Naive thymus-derived CD4-positive, alpha-beta T cell (primary cell): ENCODE measurements at places on chromosomes 6 and 20. TPM values are rescaled to one million over a fixed set of nuclear protein-coding genes. Genes with fewer than 3 reads are reported as not detected.

The FAM50B gene
- polyA plus RNA-seq, result 22.9 TPM

The LAMA5 gene
- polyA plus RNA-seq, result not detected

The LY86 gene
- 5.4 TPM for polyA plus RNA-seq

The SCRT2 gene
- polyA plus RNA-seq, result not detected

The ERGIC3 gene
- 135 TPM for polyA plus RNA-seq

The FILIP1 gene
- polyA plus RNA-seq, result 0.15 TPM

The MOXD1 gene
- polyA plus RNA-seq, result not detected

The TNXB gene
- not detected for polyA plus RNA-seq

The VAPB gene
- polyA plus RNA-seq, result 24.3 TPM

The SMPDL3A gene
- polyA plus RNA-seq, result not detected

The NKX2-4 gene
- not detected for polyA plus RNA-seq

The GPX5 gene
- polyA plus RNA-seq, result not detected

GRCh38 chr6:163789199-163789810, 374.8 kb downstream of the QKI start:
- DNase-seq, result no peak
- H3K36me3 ChIP-seq, result no peaks in the 10 kb centered on the region
- no peaks in the 10 kb centered on the region for H3K4me1 ChIP-seq

- H3K36me3 ChIP-seq, result no peaks in the 10 kb centered on the region
- H3K27ac ChIP-seq, result no peak overlapping the region
- DNase-seq, result no peak
- H3K27me3 ChIP-seq, result no peaks in the 10 kb centered on the region
- no peak overlapping the region for H3K4me3 ChIP-seq
- H3K4me1 ChIP-seq, result no peaks in the 10 kb centered on the region
Measured at GRCh38 chr6:169026175-169026574, 227.5 kb downstream of the THBS2 start.

DNA sequence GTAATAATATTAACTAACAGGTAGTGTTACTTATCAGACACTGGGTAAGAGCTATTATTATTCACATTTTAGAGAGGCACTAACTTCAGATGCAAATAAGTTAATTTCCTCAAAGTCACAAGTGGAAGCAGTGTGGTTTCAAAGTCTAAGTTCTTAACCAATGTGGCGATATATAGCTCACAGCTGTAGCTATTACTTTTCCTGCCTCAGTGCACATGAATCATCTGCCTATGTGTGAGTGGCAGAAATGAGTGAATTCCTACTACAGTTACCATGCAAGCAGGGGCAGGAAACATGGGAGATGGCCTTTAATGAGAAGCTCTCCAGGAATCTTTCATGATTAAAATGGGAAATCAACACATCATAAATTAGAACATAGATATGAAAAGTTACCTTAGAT, 126.2 kb upstream of the EYA4 start:
- no peak overlapping the region for H3K4me3 ChIP-seq
- no peaks in the 10 kb centered on the region for H3K4me1 ChIP-seq
- H3K27ac ChIP-seq, result no peak overlapping the region
- no peak for DNase-seq
- H3K36me3 ChIP-seq, result no peaks in the 10 kb centered on the region
- no peaks in the 10 kb centered on the region for H3K27me3 ChIP-seq

- no peaks in the 10 kb centered on the region for H3K27me3 ChIP-seq
- H3K4me3 ChIP-seq, result no peak overlapping the region
- H3K36me3 ChIP-seq, result no peaks in the 10 kb centered on the region
Measured at GRCh38 chr6:16403831-16404230, 165.4 kb downstream of the GMPR start.

- H3K27ac ChIP-seq, result no peak overlapping the region
- H3K4me1 ChIP-seq, result no peaks in the 10 kb centered on the region
- H3K4me3 ChIP-seq, result no peak overlapping the region
- no peaks in the 10 kb centered on the region for H3K27me3 ChIP-seq
- no peaks in the 10 kb centered on the region for H3K36me3 ChIP-seq
- no peak for DNase-seq
Measured at GRCh38 chr20:63416631-63417030, 55.5 kb upstream of the CHRNA4 start.

GRCh38 chr6:2868637-2869036, 27.0 kb upstream of the SERPINB1 start:
- H3K27ac ChIP-seq, result no peak overlapping the region
- no peak overlapping the region for H3K4me3 ChIP-seq
- H3K36me3 ChIP-seq, result no peaks in the 10 kb centered on the region
- no peak for DNase-seq
- H3K4me1 ChIP-seq, result peaks cover 1% of the 10 kb centered on the region

- H3K27ac ChIP-seq, result no peak overlapping the region
- no peak overlapping the region for H3K4me3 ChIP-seq
- no peaks in the 10 kb centered on the region for H3K36me3 ChIP-seq
- H3K27me3 ChIP-seq, result no peaks in the 10 kb centered on the region
- no peak for DNase-seq
Measured at GRCh38 chr20:33322456-33322855, 39.4 kb downstream of the BPIFB1 start.

- no peaks in the 10 kb centered on the region for H3K36me3 ChIP-seq
- H3K27me3 ChIP-seq, result peaks cover 3% of the 10 kb centered on the region
- H3K27ac ChIP-seq, result peak overlapping the region; percentile 87
- no peaks in the 10 kb centered on the region for H3K4me1 ChIP-seq
- peak overlapping the region; percentile 64 for H3K4me3 ChIP-seq
Measured at GRCh38 chr6:112086744-112087135, 542 bp downstream of the TUBE1 start.

DNA sequence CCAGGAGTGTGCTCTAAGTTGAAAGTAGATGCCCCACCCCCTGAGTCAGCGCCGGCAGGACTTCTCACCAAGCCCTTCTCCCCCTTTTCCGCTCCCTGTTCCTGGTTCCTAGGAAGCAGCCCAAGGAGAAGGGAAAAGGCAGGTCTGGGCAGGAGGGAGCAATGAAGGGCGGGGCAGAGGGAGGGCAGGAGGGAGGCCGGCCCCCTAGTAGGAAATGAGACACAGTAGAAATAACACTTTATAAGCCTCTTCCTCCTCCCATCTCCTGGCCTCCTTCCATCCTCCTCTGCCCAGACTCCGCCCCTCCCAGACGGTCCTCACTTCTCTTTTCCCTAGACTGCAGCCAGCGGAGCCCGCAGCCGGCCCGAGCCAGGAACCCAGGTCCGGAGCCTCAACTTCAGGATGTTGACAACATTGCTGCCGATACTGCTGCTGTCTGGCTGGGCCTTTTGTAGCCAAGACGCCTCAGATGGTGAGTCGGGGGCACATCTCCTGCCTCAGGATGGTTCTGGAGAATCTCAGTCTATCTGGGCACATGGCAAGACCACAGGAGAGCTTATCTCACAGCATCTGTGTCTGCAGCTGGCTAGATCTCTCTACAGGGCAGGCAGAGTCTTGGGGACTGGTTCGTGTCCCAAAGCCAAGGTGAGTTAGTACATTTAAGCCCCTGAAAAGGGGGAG, at the start of gene PROCR:
PROCR (plus strand) TSS at position 320 of the 681 bp plus-strand sequence; CDS start at position 403, 83 bp downstream.
- H3K4me3 ChIP-seq, result no peak within 1 kb of the TSS
- H3K27me3 ChIP-seq, result no peaks in the 10 kb centered on the region
- no peaks in the 10 kb centered on the region for H3K36me3 ChIP-seq

GRCh38 chr6:168514216-168514615, 73.2 kb downstream of the SMOC2 start:
- no peaks in the 10 kb centered on the region for H3K4me1 ChIP-seq
- H3K27me3 ChIP-seq, result no peaks in the 10 kb centered on the region
- no peak for DNase-seq

- no peak overlapping the region for H3K4me3 ChIP-seq
- DNase-seq, result no peak
- no peaks in the 10 kb centered on the region for H3K4me1 ChIP-seq
- no peak overlapping the region for H3K27ac ChIP-seq
Measured at GRCh38 chr6:56890066-56890465, 64.8 kb upstream of the BEND6 start.

- H3K27ac ChIP-seq, result no peak overlapping the region
- H3K4me1 ChIP-seq, result no peaks in the 10 kb centered on the region
- DNase-seq, result no peak
- no peaks in the 10 kb centered on the region for H3K36me3 ChIP-seq
- H3K4me3 ChIP-seq, result no peak overlapping the region
Measured at GRCh38 chr6:137025786-137026730, 18.7 kb downstream of the IL20RA start.

DNA sequence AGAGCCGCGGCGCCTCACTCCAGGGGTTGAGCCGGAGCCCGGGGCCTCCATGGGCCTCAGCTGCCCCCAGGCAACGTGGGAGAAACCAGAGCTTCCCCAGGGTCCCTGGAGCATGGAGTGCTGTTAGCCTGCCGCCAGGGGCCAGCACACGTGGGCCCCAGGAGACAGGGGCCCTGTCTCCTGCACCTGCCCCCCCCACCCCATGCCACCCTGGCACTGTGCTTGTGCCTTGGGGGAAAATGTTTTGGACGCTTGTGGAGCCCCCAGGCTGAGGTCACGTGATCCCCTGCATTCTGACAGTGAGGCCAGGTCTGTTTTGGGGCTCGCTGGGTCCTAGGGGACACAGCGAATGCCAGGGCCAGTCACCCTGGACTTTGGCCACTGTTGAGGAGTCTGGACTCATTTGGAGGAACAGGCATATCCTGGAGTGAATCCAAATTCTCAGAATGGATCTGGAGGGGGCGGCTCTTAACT, 30.2 kb upstream of the MPC1 start:
- no peak overlapping the region for H3K27ac ChIP-seq
- peaks cover 72% of the 10 kb centered on the region for H3K4me1 ChIP-seq
- H3K36me3 ChIP-seq, result no peaks in the 10 kb centered on the region

DNA sequence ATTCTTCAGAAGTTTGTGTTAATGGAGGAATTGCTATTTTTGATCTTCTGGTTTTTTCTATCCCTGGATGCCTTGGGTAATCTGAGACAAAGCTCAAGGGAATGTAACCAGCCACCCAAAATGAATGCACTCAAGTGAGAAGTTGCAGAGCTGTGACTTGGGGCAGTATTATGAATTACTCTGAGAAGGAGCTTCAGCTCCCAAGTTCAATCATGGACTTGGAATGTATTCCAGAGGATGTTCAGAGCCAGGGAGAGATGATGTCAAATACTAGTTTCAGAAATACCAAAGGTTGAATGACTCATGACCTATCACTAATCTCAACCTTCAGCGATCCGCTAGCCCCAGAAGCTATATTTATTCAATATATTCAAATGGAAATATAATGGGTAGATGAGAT, 375.2 kb upstream of the PLCB4 start:
- no peak overlapping the region for H3K27ac ChIP-seq
- no peaks in the 10 kb centered on the region for H3K27me3 ChIP-seq
- no peaks in the 10 kb centered on the region for H3K4me1 ChIP-seq
- DNase-seq, result no peak

GRCh38 chr6:12957321-12958051, 240.9 kb downstream of the PHACTR1 start:
- H3K4me3 ChIP-seq, result peak overlapping the region; percentile 73
- H3K4me1 ChIP-seq, result peaks cover 6% of the 10 kb centered on the region
- no peaks in the 10 kb centered on the region for H3K36me3 ChIP-seq
- no peak overlapping the region for H3K27ac ChIP-seq
- no peaks in the 10 kb centered on the region for H3K27me3 ChIP-seq

- no peaks in the 10 kb centered on the region for H3K36me3 ChIP-seq
- no peak for DNase-seq
- H3K27ac ChIP-seq, result no peak overlapping the region
Measured at GRCh38 chr6:26358511-26358981, 6.5 kb upstream of the BTN3A2 start.

GRCh38 chr6:11143394-11144371, 32.2 kb upstream of the ERVFRD-1 start:
- no peaks in the 10 kb centered on the region for H3K36me3 ChIP-seq
- DNase-seq, result no peak
- H3K4me1 ChIP-seq, result no peaks in the 10 kb centered on the region
- no peak overlapping the region for H3K27ac ChIP-seq

GRCh38 chr6:159217595-159218275, 48.5 kb downstream of the FNDC1 start:
- no peak overlapping the region for H3K4me3 ChIP-seq
- no peak overlapping the region for H3K27ac ChIP-seq
- no peaks in the 10 kb centered on the region for H3K27me3 ChIP-seq

- H3K36me3 ChIP-seq, result no peaks in the 10 kb centered on the region
- H3K4me1 ChIP-seq, result no peaks in the 10 kb centered on the region
- no peak overlapping the region for H3K4me3 ChIP-seq
- no peaks in the 10 kb centered on the region for H3K27me3 ChIP-seq
- DNase-seq, result no peak
Measured at GRCh38 chr20:59468831-59469230, 135.5 kb upstream of the PHACTR3 start.

DNA sequence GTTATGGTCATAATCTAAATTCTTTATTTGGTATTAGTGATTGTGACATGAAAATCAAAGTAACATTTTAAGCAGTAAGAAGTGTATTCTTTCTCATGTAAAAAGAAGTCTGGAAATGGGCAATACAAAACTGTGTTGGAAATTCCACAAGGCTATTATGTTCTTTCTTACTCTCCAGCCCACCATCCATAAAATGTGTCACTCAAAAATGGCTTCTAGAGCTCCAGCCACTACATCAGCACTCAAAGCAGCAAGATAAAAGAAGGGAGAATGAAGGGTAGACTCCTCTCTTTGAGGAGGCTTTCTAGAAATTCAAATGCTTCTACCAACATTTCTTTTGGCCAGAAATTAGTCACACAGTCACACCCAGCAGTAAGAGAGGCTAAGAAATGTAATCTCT, 18.4 kb downstream of the PDSS2 start:
- DNase-seq, result no peak
- H3K27ac ChIP-seq, result no peak overlapping the region
- no peaks in the 10 kb centered on the region for H3K27me3 ChIP-seq
- H3K4me3 ChIP-seq, result no peak overlapping the region
- H3K36me3 ChIP-seq, result no peaks in the 10 kb centered on the region

- H3K4me1 ChIP-seq, result no peaks in the 10 kb centered on the region
- H3K4me3 ChIP-seq, result no peak overlapping the region
- no peaks in the 10 kb centered on the region for H3K27me3 ChIP-seq
- DNase-seq, result no peak
Measured at GRCh38 chr6:44040786-44041185, 86.5 kb downstream of the MRPL14 start.

GRCh38 chr20:35284992-35285805, 627 bp upstream of the EIF6 start:
- H3K4me1 ChIP-seq, result peaks cover 7% of the 10 kb centered on the region
- no peak for DNase-seq
- peak overlapping the region; percentile 56 for H3K4me3 ChIP-seq
- H3K27me3 ChIP-seq, result no peaks in the 10 kb centered on the region
- H3K36me3 ChIP-seq, result no peaks in the 10 kb centered on the region

- no peaks in the 10 kb centered on the region for H3K36me3 ChIP-seq
- no peaks in the 10 kb centered on the region for H3K27me3 ChIP-seq
- H3K4me3 ChIP-seq, result no peak overlapping the region
- no peaks in the 10 kb centered on the region for H3K4me1 ChIP-seq
- H3K27ac ChIP-seq, result no peak overlapping the region
Measured at GRCh38 chr6:142443532-142443931, 141.7 kb downstream of the ADGRG6 start.

DNA sequence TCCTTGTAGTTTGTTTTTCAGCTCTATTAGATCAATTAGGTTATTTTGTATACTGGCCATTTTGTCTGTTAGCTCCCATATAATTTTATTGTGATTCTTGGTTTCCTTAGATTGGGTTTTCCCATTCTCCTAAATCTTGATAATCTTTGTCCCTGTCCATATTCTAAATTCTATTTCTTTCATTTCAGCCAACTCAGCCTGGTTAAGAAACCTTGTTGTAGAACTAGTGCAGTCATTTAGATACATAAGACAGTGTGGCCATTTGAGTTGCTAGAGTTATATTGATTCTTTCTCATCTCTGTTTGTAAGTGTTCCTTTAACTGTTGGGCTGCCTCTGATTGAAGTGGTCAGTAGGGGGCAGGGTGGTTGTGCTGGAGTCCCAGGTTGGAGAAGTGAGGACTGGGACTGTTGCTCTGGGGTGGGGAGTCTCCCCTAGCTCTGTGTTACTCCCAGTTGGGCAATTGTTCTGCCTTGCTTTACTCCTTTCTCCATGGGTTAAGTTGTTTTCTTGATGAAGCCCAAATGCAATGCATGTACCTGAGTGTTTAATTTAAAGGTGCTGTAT, 98.8 kb upstream of the NRN1 start:
- H3K27me3 ChIP-seq, result no peaks in the 10 kb centered on the region
- no peaks in the 10 kb centered on the region for H3K4me1 ChIP-seq
- no peak overlapping the region for H3K4me3 ChIP-seq
- DNase-seq, result no peak
